ENCODE measurements at places on chromosomes 3 and 15.
A peak's percentile ranks its signal among the peaks of the same experiment; 100 is the strongest.

GRCh38 chr15:61327019-61327631 lies 98.0 kb upstream of the RORA start:
- no peak for DNase-seq

GRCh38 chr15:88604381-88605188 lies 16.6 kb upstream of the AEN start:
- DNase-seq, result no peak

- DNase-seq, result no peak
Observed at GRCh38 chr3:113685124-113685523, 11.3 kb downstream of the USF3 start.

DNA sequence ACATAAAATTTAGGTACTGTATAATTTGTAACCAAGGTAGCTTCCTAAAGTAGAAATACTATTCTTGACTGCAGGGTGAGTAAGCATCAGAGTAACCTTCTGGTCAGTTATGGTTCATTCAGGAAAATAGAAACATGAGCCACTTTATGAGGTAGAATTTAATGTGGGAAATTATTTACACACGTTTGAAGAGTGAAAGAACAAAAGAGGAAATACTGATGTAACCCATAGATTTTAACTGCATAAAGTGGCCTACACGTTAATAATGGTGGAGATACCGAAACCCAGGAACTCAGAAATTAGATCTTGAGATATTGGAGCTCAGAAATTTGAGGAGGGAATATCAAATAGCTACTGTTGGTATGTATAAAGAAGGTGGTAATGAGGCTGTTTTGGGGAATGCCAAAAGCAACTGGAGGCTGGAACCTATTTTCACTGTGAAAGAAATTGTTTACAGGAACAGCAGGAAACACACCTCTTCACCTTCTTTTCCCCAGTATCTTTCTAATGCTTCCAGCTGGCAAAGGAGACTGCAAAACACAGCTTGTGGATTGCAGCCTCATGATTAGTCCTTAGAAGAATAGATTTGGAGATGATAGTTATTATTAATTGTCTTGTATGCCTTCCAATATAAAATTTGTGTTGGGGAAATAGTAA lies 216.1 kb downstream of the DOCK3 start:
- no peak for DNase-seq

DNA sequence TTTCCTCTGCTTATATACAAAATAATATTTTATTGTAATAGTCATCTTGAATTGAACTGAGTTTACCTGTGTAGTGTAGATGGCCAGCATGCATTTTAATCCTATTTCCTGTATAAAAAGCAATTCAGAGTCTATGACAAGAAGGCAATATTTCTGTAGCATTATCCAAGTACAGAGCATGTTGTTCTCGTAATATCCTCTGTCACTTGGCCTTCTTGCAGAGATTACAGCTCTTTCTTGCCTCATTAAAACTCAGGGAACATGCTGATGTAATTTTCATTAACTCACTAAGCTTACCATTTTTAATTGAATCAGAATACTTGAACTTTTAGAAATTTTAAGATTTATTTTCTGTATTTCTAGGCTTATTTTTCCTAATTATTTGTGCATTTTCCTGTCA lies 203.3 kb upstream of the AGTR1 start:
- no peak for DNase-seq

GRCh38 chr3:163490119-163490518 lies 1588.2 kb downstream of the SI start:
- peak; percentile 4 for DNase-seq

DNA sequence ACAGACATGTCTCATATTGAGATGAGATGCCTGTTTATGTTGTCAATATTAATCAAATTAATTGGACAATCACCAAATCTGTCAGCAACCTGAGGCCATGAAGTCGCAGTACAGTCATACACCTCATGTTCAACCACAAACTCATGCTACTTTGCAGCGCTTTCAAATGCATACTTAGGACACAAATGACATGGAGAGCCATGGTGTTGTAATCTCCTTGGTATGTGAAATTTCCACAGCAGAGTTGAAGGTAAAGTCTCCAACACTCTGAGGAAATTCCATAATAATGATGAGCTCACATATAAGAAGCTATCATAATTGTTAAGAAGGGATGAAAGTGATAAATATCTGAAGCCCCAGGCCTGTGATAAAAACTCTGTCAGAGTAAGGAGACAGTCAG lies 873.9 kb downstream of the MCTP2 start:
- no peak for DNase-seq

GRCh38 chr3:23653647-23654525 lies 151.9 kb upstream of the UBE2E1 start:
- no peak for DNase-seq

DNA sequence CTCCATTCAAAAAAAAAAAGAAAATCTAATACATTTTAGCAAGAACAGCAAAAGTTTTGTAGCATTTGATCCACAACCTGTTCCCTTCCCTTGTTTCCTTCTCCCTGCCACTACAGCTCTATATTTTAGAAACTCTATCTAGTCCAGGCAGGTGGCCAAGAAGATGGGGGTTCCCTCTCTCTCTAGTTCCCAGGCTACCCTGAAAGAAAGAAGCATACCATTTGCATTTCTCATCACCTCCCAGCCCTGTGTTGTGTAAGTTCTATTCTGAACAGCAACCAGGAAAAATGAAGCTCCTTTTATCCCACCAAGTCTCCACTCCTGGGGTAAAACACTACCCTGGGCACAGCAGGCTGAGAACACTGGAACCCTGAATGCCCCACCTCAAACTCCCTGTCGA lies 100.0 kb downstream of the PCCB start:
- peak; percentile 47 for DNase-seq

- DNase-seq, result no peak
Observed at GRCh38 chr3:38122712-38123290, 14.1 kb downstream of the ACAA1 start.

GRCh38 chr3:132756108-132756650 lies 34.0 kb upstream of the NPHP3 start:
- DNase-seq, result no peak

- DNase-seq, result peak; percentile 8
Observed at GRCh38 chr3:132180337-132180791, 136.8 kb upstream of the ACP3 start.

DNA sequence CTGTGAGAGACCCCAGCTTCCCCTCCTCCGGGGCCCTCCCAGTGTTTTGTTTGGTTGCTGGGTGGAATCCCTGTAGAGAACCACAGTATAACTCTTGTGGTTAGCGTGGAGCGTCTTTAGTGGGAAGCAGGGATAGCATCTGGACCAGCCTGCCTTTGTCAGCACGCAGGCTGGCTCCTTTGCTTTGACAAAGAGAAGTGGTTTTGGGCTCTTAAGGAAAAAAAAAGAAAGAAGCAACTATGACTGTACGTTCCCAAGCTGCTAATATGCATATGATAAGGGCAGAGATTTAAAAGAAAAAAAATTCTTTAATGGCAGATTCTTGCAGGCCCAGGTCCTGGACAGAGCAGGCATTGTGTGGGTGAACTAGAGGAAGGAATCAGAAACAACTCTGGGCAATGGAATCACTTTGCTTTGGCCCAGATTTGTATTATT lies 340.8 kb upstream of the CTDSPL start:
- no peak for DNase-seq

- no peak for DNase-seq
Observed at GRCh38 chr3:102733791-102734563, 299.2 kb downstream of the ZPLD1 start.
